ENCODE measurements at places on chromosomes 13 and 19.

DNA sequence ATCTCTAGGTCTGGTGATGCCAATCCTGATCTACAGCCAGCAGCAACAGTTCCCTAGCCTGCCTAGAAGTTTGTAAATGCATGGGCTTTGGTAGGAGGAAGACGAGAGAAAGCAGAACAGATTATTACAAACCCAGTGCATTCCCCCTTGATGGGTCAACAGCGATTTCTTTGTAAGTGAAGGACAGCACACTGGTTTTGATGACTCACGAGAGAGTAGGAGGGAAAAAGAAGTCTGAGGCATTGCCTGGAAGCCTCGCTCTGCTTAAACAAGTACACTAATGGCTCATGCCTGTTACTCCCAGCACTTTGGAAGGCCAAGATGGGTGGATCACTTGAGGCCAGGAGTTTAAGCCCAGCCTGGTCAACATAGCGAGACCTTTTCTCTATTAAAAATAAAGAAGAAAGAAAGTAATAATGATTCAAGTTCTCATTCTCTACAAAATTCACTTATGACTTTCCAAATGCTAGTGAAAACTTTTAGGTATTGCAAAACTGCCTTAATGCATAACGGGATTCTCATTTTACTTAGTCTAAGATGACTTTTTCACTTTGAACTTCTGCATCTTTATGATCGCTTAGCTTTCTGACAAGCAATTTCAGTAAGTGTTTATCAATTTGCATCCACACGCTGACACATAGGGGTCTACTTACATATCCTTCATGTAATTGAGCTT is 47.7 kb upstream of the USPL1 start:
- DNase-seq = no peak

GRCh38 chr19:53824134-53824611 is at the start of gene NLRP12:
Gene NLRP12, minus strand, starts transcription at chr19:53824314. Its CDS starts 140 bp downstream, at chr19:53824174.
- DNase-seq = no peak

GRCh38 chr19:679418-680286 is 3.5 kb downstream of the FSTL3 start:
- no peak for DNase-seq

DNA sequence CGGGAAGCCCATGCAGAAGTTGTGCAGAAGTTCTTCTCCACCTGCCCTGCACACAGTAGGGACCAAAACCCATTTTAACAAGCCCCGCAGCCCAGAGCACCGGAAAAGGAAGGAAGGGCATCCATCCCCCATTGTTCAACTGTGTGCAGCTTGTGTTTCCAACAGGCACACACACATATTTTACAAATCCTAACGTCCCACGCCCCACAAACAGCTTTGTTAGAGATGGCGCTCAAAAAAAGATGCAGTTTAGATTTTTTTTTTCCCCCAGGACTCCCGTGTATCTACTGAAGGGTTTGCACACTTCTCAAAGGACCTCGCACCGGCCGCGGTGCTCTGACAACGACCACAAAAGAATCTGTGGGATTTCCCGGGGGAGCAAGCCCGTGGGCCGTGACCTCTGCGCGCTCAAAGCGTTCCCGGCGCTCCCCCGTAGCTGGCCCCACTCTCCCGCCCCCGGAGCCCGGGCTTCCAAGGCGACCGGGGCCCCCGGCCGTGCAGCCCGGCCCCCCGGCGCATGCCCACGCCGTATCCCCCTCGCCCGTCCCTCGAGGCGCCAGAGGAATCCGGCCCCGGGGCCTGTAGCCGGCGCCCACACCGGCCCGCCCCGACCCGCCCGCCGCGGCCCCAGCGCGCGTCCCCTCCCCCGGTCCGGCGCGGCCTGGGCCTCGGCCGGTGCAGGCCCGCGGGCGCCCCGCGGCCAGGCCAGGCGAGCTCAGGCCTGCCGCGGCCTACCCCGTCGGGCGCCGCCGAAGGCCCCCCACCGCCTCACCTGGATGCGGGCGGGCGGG is 523 bp downstream of the ELAVL1 start:
- no peak for DNase-seq

DNA sequence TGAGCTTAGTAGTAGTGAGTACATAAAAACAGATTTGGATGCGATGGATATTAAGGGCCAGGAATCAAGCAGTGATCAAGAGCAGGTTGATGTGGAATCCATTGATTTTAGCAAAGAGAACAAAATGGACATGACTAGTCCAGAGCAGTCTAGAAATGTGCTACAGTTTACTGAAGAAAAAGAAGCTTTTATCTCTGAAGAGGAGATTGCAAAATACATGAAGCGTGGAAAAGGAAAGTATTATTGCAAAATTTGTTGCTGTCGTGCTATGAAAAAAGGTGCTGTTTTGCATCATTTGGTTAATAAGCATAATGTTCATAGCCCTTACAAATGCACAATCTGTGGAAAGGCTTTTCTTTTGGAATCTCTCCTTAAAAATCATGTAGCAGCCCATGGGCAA is 11.4 kb downstream of the CHAMP1 start:
- DNase-seq = no peak

DNA sequence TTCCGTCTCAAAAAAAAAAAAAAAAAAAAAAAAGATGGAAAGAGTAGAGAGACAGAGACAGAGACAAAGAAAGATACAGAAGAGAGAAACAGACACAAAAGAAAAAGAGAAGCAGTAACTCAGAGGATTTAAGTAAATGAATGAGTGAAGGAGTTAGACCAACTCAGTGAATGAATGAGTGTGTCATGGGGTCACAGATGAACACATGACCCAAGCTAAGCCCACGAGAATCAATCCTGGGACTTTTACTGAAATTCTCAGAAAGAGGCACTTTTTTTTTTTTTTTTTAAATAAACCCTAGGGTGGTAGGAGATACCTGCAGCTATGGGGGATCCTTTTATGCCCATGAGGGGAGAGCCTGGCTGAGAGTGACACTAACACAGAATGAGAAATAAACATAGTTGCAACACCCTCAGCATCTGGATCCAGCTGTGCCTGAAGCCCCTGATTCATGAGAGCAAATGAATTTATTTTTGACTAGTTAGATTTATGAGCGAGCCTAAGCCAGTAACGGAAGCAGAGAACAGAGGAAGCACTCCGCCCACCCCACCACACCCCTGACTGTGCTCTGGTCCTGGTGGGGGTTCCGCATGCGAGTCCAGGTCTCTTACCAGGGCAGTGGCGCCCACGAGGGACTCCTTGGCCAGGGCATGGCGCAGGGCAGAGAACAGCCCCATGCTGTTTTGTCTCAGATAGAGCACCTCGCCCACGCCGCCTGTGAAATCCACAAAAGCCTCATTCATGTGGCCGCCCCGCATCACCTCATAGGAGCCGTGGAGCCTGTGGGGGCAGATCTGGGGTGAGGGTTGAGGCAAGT is 4.6 kb downstream of the CAPN12 start:
- DNase-seq = no peak

- DNase-seq = no peak
Measured at GRCh38 chr19:58579473-58580142, 6.5 kb upstream of the MZF1 start.

DNA sequence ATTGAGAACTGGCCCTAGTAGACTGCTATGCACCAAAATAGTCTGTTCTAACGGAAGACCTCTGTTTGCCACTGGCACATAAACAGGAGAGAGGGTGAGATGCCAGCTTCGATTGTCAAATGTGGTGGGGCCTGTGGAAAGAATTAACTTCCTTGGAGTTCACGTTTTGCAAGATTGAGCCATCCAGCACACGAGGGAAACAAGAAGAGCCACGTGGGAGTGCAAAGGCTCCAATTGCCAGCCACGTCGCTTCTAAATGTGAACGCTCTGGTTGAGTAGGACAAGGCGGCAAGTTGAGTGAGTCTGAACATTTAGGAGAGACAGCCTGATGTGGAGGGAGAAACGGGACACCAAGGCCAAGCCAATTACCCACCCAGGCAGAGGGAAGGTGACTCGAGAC is 409.1 kb downstream of the FGF9 start:
- DNase-seq = no peak

- no peak for DNase-seq
Measured at GRCh38 chr13:62593804-62594203, 1178.2 kb upstream of the PCDH20 start.

DNA sequence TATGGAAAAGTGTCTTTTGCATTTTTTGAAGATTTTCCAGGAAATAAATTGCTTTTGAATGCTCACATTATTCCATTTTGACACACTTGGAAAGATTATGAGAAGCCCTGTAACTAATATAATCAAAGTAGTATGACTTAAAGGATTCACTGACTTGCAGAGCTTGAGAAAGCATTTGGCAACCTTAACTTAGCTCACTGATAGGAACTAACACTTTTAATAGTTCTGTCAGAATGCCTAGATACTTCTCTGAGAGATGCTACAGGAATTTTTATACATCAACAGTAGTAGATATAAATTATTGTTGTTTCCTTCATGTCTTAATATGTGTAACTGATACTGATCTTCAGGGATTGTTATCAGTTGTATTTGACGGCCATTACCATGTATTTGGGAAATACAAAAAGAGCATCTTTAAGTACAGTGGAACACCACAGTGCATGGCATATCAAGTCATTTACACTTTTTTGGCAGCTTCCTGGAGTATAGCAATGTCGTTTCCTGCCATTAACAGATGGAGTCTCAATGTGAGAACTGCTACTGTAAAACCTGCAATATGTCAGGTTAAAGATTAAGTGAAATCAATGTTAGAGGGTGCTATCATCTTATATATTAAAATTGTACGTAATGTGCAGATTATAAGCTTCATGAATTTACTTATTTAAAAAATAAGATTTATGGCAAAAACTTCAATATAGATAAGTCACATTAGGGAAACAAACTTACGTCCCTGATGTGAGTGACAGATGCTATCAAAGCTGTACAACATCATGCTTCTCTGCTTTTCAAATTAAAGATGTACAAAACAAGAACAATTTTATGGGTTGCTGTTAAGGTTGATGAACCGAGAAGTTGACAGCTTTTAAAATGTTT is 1159.8 kb upstream of the MIR17HG start:
- no peak for DNase-seq

DNA sequence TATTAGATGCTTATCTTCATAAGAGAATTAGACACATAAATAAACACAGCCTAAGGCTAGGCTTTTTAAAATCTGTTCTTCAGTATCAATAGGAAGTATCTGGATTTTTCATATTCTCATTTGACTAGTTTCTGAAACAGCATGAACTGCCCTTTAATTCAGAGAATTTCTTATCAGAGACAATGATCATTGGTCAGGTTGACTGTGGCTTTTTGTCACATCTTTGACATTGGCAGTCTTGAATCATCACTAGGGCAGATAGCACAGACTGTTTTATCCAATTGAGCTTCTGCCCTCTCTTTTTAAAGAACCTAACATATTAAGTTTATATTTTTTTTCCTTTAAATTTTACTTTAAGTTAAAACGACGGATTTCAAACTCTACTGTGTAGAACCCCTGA is 59.6 kb downstream of the DPY19L3 start:
- no peak for DNase-seq

- DNase-seq = no peak
Measured at GRCh38 chr19:35717665-35718344, at the start of gene KMT2B. Gene KMT2B, plus strand, starts transcription at chr19:35718003. Its CDS starts 16 bp downstream, at chr19:35718019.

- no peak for DNase-seq
Measured at GRCh38 chr19:12055784-12056183, 3.0 kb upstream of the ZNF878 start.

- no peak for DNase-seq
Measured at GRCh38 chr19:17441241-17442021, 7.0 kb downstream of the TMEM221 start.

DNA sequence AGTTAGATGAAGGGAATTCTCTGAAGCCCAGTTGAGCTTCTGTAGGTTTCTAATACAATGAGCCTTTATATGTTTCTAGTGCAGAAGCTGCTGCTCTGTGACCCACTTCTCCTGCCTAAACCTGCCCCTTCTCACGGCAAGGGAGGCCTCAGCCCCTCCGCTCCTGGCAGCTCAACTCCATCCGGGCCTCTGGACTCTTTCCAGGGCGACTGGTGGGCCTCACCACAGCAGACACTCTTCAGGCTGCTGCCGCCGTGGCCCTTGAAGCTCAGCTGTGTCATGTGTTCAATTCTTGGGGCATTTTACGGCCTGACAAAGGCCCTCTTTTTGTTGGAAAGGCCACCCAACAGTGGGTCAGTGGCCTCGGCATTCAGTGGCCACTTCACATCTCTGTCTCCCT is 10.0 kb upstream of the C19orf33 start:
- no peak for DNase-seq

DNA sequence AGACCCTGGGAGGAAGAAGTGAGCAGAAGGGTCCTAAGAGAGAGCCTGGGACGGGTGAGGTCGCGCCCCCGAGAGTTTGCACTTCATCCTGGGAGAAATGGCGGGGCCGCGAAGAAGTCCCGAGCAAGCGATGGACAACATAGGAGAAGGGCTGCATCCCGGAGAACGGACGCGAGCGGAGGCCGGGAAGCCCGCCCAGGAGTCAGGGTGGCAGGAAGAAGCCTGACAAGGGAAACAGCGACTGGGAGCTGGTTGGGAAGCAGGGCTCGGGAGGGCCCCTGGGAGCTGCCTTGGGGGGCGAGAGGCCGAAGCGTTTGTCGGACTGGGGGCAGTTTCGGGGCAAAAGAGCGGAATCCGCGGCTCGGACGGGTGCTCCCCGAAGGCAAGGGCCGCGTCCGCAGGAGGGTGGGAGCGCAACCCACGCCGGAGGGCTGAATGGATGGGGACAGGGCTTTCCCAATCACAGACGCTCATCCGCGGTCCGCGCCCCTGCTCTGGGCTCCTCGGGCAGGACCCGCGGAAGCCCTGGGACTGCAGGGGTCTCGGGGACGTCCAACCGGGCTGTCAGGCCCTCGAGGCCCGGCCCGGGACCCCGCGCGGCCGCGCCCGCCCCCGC is 469 bp downstream of the ABHD17A start:
- no peak for DNase-seq

DNA sequence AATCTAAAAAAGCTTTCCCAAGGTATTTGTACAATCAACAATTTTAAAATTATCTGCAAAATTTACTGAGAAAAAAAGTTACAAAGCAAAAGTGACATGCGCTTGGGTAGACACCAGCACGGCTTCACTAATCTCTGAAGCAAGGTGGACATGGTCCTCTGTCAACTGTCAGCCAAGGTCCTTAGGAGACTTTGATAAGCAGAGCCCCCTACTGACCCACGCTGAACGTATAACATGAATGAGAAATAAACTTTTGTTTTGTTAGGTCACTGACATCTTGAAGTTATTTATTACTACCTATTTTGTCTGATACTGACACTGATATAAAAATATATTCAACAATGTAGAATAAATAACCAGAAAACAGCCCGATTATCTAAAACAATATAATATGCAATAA is 100.7 kb upstream of the OBI1 start:
- DNase-seq = no peak

- DNase-seq = no peak
Measured at GRCh38 chr13:97142452-97142851, 79.7 kb upstream of the MBNL2 start.

DNA sequence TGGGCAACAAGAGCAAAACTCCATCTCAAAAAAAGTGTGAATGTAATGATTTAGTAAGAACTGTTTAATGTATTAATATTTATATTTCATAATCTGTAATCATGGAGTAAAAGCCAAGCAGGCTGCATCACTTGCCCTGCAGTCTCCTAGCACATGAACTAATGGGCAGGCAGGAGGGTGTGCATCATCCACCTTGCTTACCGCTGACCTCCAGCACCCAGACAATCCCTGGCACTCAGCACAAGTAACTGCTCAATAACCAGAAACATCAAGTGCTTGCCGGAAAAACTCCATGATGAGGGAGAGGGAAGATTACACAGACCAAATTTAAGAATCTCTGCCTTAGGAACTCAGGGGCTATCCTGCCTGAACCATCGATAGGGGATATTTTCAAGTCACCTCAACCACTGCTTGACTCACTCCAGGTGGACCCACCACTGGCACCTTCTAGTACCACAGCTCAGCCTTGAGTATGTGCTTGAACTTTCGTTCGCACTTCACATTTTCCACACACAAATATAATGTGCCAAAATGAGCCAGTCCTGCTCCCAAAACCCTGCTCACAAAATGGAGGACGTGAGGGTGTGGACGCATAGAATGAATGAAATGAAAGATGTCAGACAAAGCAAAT is 18.6 kb downstream of the BRD4 start:
- no peak for DNase-seq
